ENCODE measurements at places on chromosomes 12 and 14. TPM values are rescaled to one million over a fixed set of nuclear protein-coding genes. Genes with fewer than 3 reads are reported as not detected.

- DNase-seq, result no peak
These were observed 66.2 kb downstream of the EID3 start for GRCh38 chr12:104369708-104370107.

GRCh38 chr12:94790825-94791224 lies 140.5 kb upstream of the TMCC3 start:
- DNase-seq, result no peak

DNA sequence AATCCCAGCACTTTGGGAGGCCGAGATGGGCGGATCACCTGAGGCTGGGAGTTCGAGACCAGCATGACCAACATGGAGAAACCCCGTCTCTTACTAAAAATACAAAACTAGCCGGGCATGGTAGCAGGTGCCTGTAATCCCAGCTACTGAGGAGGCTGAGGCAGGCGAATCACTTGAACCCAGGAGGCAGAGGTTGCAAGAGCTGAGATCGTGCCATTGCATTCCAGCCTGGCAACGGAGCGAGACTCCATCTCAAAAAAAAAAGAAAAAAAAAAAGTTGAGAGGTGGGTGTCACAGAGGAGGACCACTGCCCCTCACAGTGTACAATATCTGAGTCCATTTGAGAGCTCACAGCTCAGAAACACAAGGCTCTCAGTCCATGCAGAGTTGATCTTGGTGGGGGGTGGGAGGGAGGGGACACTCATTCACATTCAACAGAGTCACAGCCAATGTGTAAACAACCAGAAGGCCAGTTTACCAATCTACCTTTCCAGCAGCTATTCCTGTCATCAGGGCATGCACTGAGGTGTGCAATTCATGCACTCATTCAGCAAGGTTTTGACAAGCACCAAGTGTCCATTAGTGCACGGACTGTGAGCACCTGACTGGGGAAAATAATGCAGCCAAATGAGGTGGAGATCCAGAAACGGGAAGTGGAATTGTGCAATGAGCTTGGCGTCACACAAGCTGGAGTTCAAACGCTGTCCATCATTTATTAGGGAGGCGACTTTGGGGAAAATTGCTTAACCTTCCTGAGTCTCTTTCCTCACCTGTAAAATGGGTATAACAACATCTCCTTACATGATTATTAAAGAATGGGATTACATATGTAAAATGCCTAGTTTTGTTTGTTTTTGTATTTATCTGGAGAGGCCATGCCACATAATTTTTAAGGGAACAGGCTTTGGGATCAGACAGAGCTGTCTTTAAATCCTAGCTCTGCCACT lies 4.4 kb upstream of the EIF5 start:
- no peak for DNase-seq

GRCh38 chr14:93520053-93520607 lies 89.4 kb downstream of the UNC79 start:
- DNase-seq, result no peak

The PLCZ1 gene
- not detected for total RNA-seq
